ENCODE measurements at places on chromosomes 1 and 21. TPM values are rescaled to one million over a fixed set of nuclear protein-coding genes. Genes with fewer than 3 reads are reported as not detected.

GRCh38 chr1:38138498-38139233, 92.1 kb upstream of the POU3F1 start:
- DNase-seq, result no peak

DNA sequence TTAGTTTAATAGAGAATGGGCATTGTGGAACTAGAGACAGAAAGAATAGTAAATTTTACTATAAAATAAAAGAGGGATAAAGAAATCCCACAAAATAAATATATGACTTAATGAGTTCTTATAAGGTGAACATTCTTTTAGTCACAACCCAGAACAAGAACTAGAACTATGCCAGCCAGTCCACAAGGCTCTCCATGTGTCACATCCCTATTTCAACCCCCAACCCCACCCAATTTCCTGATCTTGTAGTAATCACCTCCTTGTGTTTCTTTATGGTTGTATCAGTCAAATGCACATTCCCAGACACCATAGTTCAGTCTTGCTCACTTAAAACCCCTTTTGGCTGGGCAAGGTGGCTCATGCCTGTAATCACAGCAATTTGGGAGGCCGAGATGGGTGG, 662.3 kb upstream of the CAMK1G start:
- no peak for DNase-seq

MYOC gene
- not detected for total RNA-seq

FALEC gene
- total RNA-seq, result not detected

Measured in activated CD8-positive, alpha-beta T cell treated with anti-CD3 and anti-CD28 coated beads, Interleukin-2, amount 10 ng/mL, durations not matched to agents 7 days and 5 days (primary cell).